Inflammatory macrophage treated with lipopolysaccharide for 1 hour (primary cell): ENCODE measurements at places on chromosomes 6 and 20.

DNA sequence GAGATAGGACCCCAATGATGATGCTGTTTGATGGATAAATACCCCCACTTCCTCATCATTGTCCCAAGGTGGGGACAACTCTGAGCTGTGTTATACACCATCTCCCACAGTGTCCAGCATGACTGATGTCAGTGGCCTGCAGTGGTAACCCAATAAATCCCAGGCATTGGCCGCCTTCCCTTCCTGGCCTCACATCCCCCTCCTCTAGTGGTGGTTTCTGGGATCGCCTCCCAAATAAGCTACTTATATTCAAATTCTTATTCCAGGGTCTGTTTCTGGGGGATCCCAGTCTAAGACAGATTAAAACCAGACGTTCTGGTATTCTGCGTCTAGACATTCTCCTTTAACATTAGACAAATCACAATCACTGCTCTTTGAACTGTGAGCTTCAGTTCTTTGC is 90.6 kb downstream of the SCP2D1 start:
- no peak for DNase-seq

- peak; percentile 66 for DNase-seq
Observed at GRCh38 chr20:36836591-36837269, 39.2 kb upstream of the TLDC2 start.

- DNase-seq: no peak
Observed at GRCh38 chr20:42741906-42742305, 447.8 kb downstream of the PTPRT start.

DNA sequence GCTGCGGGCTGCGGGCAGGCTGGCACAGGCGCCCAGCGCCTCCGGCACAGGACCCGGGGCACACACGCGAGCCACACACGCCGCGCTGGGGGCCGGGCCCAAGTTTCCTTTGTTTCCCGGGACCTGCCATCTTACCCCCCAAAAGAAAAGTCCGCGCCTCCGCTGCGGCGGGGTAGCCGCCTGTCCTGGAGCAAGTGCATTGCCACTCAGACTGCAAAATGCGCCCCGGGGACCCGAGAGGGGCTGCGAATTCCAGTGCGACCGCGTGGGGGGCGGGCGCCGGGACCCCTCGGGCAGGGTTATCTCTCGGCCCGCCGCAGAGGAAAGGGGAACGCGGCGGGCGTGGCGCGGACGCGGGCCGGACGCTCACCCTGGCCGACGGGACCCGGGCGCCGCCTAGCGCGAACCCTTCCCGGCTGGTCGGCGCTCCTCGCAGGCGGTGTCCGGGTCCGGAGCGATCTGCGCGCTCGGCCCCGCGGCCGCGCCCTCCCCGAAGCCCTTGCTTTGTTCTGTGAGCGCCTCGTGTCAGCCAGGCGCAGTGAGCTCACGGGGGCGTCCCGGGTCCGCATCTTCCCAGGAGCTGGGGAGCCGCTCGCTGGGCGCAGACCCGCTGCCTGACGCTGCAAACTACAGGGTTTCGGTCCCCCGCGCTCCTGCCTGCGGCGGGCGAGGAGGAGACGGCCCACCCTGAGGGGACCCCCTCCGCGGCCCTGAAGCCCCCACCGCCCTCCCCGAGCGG is 639 bp upstream of the CD24 start:
- peak; percentile 15 for DNase-seq

- DNase-seq: peak; percentile 44
Observed at GRCh38 chr6:81751388-81752083, 945 bp downstream of the TENT5A start.

DNA sequence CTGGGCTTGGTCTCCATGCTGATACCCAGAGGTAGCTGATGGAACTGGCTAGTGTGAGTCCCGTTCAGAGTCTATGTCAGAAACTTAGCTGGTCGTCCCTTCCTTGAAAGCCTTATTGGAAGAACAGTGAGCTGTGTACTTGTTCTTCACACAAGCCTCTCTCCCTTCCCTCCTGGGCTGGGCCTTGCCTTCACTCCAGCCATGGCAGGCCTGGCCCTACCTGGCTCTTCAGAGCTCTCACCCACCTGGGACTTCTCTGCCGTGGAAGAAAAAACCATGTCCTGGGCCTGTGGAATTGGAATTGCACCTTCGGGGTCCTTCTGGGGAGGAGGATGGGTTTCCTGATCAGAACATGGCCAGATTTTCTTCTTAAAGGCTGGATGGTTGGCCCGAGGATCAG is 20.3 kb upstream of the ZNF831 start:
- DNase-seq: no peak

DNA sequence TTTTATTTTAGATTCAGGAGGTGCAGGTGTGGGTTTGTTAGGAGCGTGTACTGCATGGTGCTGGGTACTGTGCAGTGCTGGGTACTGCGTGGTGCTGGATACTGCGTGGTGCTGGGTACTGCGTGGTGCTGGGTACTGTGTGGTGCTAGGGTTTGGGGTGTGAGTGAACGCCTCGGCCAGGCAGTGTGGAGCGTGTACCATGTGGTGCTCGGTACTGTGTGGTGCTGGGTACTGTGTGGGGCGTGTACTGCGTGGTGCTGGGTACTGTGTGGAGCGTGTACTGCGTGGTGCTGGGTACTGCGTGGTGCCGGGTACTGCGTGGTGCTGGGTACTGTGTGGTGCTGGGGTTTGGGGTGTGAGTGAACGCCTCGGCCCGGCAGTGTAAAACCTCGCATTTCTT is 62.9 kb downstream of the WDR27 start:
- DNase-seq: no peak

- no peak for DNase-seq
Observed at GRCh38 chr6:41607036-41607435, 31.2 kb upstream of the MDFI start.

DNA sequence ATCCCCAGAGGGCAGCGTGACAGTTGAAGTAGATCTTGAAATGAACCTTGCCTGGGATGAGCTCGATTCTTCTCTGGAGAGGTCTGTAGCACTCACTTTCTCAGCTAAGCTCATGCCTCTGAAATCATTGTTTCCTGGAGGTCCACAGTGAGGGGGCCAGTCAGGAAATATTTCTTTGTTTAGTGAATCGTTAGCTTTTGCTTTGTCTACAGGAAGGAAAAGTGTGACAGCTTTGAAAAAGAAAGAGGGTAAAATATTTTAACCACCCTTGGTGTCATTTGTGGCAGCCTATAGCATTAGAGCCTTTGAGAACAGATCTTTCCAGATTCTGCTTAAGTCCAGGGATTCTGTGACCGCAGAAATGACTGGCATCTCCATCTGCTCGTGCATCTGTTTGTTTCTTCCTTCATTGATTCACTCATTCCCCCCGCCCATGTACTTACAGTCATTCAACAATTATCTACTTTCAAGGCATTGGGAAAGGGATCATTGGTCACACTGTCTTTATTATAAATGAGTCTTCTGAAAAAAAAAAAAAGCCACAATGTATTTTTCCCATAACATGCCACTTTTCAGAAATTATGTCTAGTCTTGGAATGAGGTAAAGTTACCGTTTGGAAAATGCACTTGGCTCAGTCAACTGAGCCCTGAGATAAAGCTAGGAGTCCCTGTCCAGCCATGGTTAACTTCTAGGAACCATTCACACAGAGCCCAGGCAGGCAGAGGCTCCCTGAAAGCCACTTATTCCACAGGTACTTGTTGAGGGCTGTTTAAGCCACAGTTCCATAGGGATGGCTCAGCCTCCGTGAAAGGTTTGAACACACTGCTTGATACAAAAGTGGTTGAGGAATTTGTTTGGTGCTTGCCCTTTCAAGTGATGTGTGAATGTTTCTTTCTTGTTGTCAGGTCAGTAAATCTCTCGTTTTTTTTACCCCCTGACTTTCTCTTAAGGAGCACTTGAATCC is 86.0 kb downstream of the TIAM2 start:
- no peak for DNase-seq

- DNase-seq: no peak
Observed at GRCh38 chr6:86502497-86502896, 434.8 kb upstream of the HTR1E start.

DNA sequence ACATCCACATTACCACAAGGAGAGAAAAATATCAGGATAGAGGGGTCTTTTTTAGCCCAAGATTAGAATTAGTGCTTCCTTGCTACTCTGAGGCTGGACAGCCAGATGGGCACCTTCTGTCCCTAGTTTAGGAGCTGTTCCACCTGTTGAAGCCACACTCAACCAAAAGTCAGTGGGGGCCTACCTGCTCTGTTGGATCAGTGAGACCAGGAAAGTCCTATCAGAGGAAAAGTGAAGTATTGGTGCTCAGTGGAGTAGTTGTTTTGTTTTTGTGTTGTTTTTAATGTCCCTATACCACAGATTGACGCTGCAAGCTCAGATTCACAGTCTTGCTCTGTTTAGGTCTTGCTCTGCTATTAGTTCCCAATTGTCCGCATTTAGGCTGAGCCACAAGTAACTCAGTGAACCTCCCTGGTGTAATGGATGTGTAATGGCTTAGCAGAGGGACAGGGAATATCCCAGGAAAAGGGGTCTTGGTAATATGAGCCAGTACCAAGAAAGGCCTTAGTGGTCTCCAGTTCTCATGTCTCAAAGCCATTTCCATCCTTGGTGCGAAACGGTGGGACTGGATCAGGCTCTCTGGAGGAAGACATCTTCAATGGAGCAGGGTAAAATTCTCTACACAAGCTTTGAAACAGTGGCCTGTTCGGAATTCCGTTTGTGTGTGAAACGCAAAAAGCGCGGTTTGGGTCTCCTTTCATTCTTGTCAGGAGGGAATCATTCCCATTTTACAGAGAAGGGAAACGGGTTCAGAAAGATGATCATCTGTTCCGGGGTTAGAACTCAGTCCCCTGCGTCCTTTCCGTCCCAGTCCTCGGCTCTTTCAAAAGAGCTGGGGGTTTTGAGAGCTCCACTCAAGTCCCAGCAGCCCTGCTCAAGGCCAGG is 631 bp upstream of the PABPC1L start:
- DNase-seq: no peak

- peak; percentile 64 for DNase-seq
Observed at GRCh38 chr6:32764048-32764447, 716 bp upstream of the HLA-DQB2 start.

DNA sequence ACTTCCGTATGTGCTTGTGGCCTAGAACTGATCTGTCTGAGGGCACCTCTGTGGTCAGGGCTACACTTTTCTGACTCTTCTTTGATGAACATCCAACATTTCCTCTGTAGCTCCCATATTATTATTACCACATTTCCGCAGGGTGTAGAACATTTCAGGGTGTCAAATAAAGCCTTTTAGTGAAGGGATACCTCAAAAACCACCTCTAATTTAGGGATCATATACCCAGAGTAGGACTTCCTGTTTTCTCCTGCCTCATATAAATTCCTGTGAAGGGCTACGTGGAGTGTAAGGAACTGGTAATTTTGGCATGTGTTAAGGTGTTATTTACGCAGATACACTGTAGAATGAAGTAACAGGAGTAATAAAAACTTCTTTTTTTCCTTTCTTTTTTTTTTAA is 5.5 kb upstream of the MUC22 start:
- DNase-seq: no peak

DNA sequence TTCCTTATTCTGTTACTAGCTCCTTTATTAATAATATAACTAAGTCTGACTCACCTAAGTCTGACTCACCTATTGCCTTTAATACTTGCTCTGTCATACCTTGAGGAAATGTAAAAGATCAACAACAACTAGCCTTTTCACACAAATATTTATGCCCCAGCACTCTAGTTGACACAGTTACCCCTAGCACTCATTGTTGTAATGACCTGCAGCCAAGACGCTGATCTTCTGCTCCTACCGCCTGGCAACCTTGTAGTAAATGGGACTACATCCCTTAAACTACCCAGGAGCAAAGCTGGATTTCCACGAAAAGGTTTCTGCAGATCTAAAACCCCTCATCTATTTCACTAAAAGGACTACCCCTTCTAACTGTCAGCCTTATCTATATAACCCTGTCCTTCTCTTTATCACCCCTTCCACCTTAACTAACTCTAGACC is 90.0 kb downstream of the PLG start:
- no peak for DNase-seq

GRCh38 chr20:50565871-50566270 is 55.7 kb downstream of the PTPN1 start:
- DNase-seq: no peak

- no peak for DNase-seq
Observed at GRCh38 chr20:59149678-59150504, 13.7 kb upstream of the ZNF831 start.

GRCh38 chr6:9875605-9876353 is 539.1 kb downstream of the TFAP2A start:
- no peak for DNase-seq

- DNase-seq: no peak
Observed at GRCh38 chr6:37432590-37432915, 468 bp upstream of the CMTR1 start.

GRCh38 chr6:36979347-36979742 is 6.7 kb downstream of the MTCH1 start:
- no peak for DNase-seq

DNA sequence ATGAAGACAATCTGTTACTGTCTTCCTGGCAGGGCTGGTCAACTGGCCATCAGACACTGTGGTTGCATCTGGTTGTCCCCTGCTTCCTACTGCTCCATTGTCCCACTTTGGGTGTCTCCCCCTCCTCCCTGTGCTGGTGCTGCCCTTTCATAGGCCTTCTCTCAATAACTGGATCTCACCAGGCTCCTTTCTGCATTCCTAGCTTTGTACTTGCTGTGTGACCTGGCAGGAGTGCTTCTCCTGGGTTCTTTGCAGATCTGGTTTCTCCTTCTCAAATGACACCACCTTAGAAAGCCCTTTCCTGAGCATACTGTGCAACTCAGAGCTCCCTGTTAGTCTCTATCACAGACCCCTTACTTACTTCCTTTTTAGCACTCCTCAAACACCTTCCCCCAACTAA is 223.0 kb downstream of the BCKDHB start:
- no peak for DNase-seq

DNA sequence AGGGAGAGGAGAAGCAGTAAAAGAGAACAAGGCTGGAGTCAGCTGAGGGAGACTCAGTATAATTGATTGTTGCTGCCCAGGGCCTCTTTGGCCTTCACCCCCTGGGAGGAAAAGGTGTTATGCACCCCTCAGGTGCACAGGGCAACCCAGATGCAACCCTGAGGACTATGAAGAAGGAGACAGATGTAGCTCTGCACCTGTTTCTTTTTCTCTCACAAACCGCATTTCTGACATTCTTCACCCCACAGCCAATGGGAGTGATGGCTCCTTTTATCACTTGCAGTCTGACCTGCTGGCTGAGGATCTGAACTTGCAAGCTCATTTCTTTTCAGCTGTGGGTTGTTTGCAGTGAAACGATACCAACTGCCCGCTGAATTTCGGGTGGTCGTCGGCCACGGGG is 64.1 kb upstream of the F13A1 start:
- no peak for DNase-seq

DNA sequence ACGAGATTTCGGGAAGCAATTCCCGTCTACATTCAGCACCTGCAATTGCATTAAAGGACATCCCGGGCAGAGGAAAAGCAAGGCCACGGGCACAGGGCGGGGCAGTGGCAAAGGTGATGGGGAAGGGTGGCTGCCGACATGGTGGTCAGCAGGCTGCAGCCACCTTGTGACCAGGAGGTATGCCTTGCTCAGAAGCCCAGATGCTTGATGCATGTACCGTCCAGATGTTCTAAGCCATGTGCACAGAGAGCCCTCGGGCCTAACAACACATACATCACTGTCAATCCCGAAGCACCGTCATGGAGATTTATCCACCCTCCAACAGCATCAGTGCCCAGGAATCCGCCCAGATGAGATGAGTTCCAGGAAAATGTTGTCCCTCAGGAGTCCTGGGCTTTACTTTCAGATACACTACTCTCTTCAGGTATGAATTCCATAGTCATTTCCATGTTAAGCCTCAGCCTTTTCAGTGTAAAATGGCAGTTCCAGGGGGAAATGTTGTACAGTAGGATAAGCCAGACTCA is 77.8 kb upstream of the FRMD1 start:
- DNase-seq: no peak
